Stimulated activated CD8-positive, alpha-beta memory T cell treated with anti-CD3 and anti-CD28 coated beads, Interleukin-4, amount 100 ng/mL, for 4 hours (primary cell): ENCODE measurements at places on chromosomes 3 and 15.

- no peak for DNase-seq
These were observed 17.5 kb upstream of the IGSF10 start for GRCh38 chr3:151478335-151478697.

DNA sequence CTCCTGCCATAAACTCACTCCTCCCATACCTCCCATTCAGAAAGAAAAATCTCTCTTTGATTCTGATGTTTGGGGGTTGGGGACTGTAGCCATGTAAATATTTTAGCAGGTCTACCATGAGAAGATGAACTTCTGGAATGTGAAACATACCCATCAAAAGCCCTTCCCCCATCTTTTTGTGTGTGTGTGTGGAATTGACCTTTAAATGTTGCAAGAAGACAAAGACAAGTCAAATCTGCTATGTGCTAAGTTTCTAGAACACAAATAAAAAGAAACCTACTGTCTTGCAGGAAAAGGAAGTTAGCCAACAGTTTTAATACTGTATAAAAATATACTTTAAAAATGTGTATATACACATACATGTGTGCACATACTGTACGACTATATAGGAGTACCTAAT is 29.7 kb upstream of the USP50 start:
- no peak for DNase-seq

GRCh38 chr15:92074646-92075045 is 221.1 kb downstream of the SLCO3A1 start:
- DNase-seq = no peak

- no peak for DNase-seq
These were observed 150.2 kb upstream of the BHLHE40 start for GRCh38 chr3:4829031-4829394.

DNA sequence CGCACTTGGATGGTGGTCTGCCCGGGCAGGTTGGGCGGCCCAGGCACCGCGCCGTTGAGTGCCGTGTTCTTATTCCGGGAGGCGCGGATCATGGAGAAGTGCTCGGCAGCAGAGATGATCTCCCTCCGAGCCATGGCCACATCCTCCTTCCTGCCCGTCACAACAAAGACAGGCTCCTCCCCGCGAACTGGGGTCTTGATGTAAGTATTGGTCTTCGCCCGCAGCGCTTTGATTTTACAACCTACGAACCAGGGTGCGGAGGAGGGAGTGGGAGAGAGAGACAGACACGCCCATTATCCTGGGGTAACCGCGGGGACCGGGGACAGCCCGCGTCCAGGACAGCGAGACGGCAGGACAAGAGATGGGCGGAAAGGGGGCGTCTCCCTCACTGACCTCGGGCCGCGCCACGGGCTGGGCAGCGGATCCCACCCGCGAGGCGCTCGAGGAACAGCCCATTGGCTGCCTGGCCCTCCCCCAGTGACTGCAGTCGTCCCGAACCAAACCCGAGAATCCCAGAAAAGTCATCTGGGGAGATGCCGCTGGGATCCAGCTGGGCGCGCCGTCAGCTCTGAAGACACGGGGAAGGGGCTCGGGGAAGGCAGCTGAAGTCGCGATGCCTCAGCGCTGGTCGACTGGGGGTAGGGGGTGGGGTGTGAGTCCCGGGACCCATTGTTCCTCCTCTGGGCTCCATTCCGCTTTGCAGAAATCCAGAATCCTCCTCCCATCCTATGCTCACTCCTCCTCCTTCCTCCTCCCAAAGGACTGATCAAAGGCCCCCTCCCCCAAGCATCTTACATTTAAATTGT is 1.2 kb downstream of the MEX3B start:
- no peak for DNase-seq
